Stimulated activated CD4-positive, alpha-beta T cell treated with anti-CD3 and anti-CD28 coated beads, Interleukin-1b, Interleukin-23, amount 100 ng/mL, for 4 hours (primary cell): ENCODE measurements at places on chromosomes 4 and X.

DNA sequence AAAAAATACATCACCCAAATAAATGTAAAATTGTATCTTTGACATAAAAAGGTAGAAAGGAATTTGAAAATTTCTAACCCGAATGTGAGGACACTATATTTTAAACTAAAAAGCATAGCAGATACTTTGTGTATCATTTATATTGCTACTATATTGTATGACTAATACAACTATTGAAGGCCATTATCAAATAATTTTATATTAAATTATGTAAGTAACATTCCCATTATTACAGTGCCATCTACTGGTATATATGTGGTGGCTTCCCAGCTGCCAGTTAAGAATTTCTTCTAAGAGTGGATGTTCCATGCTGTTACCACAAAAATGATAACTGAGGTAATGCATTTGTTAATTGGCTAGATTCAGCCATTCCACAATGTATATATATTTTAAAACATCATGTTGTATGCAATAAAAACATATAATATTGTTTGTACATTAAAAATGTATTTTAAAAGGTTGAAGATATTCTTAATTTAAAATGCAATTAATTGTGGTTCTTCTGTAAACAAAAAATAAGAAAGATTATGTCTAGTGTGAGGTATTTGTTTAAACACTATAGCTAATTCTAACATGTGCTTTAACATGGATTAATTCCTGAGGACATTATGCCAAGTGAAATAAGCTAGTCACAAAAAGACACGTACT is 65.3 kb downstream of the EGF start:
- no peak for DNase-seq

- DNase-seq = no peak
These were observed 54.5 kb downstream of the FHDC1 start for GRCh38 chr4:152990471-152991131.

DNA sequence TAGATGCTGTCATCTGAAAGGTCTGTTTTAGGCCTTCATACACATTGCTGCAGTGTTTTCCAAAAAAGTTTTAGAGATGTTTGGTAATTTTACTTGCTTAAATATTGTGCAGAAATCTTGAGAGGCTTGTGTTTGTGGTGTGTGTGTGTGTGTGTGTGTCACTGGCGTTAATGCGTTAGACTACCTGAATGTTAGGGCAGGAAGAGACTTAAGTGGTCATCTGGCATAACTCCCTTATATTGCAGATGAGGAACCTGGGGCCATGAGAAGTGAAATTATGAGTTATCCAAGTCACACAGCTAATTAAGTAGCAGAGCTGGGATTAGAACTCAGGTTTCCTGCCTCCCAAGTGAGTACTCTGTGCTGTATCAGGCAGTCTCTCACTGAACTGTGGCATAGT is 1.4 kb downstream of the LSM6 start:
- DNase-seq = no peak

DNA sequence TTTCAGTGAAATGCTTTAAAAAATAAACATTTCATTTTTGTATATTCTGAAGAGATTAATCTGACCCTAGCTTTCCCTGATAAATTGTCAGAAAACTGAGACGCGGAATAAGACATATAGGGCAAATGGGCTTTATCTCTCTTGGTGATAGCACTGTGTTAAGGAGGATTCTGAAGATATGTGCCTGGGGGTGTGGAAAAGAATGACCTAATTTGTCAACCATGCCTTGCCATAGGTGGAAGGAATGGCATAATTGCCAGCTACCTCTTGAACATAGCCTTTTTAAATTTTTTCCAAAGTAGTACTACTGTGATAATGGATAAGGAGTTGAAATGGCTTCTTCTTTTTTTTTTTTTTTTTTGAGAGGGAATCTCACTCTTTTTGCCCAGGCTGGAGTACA is 11.7 kb downstream of the JADE1 start:
- DNase-seq = no peak

GRCh38 chr4:174255786-174256185 is 27.7 kb downstream of the FBXO8 start:
- no peak for DNase-seq

DNA sequence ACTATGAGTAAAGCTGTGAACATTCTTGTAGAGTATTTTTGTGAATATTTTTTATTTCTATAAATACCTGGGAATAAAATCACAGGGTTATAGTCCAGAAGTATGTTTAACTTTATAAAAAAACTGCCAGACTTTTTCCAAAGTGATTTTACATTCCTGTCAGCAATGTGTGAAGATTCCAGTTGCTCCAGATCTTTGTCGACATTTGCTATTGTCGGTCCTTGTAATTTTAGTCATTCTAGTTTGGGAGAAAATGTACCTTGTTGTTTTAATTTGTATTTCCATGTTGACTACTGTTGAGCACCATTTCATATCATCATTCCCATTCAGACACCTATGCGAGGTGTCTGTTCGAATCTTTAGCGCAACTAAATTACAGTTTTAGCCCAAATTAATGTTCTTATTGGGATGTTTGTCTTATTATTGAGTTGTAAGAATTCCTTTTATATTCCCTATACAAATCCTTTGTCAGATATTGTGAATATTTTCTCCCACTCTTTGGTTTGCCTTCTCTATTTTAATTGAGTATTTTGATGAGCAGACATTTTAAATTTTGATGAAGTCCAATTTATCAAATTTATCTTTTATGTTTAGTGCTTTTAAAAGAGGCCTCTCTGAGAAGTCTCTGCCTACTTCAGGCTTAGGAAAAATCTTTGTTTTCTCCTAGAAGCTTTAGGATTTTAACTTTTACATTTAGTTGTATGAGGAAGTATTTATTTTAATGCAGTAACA is 2.6 kb downstream of the CEP135 start:
- no peak for DNase-seq

- no peak for DNase-seq
These were observed 69.5 kb downstream of the DHX15 start for GRCh38 chr4:24514808-24515207.

- DNase-seq = peak; percentile 65
These were observed 151.7 kb upstream of the TBL1X start for GRCh38 chrX:9312922-9313867.

DNA sequence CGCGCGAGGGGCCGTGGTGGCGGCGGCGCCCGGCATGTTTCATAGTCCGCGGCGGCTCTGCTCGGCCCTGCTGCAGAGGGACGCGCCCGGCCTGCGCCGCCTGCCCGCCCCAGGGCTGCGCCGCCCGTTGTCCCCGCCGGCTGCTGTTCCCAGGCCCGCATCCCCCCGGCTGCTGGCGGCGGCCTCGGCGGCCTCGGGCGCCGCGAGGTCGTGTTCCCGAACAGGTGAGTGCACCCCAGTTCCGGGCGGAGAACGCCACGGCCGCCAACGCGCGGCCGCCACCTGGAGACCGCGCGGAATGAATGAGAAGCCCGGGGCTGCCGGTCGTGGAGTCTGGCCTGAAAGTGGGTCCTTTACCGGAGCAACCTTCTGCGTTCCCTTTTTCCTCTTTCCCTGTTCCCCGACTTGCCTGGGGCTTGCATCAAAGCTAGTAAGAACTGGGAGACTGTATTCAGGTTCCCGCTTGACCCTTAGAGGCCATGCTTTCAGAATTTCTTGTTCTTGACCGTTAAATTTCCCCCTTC is 429 bp downstream of the NOCT start:
- peak; percentile 17 for DNase-seq

DNA sequence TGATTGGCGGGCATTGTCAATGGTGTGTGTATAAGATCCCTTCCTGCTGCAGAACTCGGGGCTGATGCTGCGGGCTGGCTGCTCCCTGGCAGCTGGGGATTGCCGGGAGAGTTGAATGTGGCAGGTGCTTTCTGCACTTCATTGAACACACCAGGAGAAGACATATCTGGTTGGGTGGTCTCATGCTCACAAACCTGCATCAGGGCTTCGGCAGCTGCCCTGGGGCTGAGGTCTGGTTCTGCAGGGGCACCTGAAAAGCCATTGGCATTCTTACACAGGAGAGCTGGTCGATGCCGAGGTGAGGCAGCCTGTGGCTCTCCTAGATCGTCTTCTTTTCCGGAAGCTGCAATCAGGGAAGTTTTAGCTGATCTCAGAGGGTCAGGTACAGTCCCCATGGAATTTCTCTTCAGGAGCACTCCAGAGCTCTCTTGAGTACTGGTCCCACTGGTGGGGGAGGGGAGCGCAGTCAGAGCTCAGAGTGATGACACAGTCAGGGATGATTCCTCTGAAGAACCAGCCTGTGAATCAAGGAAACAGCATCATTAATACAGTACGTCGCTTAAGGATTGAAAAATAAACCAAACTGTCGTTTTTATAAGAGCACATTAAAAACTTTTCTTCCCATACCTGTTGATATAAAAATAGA is 57.8 kb downstream of the GPRIN3 start:
- DNase-seq = no peak

DNA sequence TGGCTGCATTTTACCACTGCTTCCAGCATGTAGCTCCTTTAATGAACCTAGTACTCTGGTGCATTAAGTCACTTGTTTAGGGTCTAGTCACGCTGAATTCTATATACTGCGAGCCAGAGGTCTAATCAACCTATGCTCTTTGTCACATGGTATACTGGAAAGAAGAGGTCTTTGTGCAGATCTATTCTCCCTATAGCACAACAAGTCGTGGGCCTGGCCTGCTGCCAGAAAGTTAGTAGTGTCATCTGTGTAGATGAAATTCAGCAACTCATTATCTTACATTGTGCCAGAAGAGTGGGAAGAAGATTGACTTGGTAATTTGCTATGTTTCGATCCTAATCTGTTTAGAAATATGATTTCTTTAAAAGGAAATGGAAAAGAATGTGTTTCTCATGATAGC is 80.8 kb downstream of the AWAT2 start:
- DNase-seq = no peak

DNA sequence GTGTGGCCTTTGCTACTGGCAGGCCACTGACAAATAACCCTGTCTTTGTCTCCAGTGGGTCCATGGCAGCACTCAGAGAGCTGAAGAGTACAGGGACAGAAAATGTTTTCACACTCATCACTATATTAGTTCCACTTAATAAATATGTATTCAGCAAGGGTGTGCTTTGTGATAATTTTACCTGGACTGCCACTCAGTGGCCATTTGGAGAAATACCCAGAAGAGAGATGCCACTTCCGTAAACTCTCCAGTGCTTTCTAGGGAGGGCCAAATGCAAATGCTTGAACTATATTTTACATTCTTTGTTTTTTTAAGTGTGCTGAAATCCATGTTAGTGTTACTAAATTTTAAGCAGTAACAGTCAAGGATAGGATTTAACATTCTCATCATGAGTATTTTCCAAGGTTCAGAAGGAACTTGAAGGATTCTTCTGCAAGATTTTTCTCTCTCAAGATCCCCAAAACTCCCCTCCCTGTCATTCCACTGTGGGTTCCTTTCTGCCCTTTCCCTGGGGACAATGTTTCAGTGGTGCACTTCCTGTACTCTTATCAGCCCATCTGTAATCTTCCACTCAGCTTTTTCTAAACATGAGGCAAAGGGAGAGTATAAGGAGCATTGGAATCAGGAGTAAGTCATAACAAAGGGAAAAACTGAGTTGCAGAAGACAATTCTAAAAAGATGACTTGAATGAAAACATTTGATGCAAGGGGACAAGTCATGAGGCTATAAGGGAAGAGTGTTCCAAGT is 46.0 kb downstream of the TFDP3 start:
- DNase-seq = no peak
